ENCODE measurements at places on chromosomes 6 and 20.

GRCh38 chr6:37324131-37325033, 29.4 kb upstream of the RNF8 start:
- no peak for DNase-seq

GRCh38 chr6:44672841-44673240, 285.3 kb downstream of the CDC5L start:
- no peak for DNase-seq

DNA sequence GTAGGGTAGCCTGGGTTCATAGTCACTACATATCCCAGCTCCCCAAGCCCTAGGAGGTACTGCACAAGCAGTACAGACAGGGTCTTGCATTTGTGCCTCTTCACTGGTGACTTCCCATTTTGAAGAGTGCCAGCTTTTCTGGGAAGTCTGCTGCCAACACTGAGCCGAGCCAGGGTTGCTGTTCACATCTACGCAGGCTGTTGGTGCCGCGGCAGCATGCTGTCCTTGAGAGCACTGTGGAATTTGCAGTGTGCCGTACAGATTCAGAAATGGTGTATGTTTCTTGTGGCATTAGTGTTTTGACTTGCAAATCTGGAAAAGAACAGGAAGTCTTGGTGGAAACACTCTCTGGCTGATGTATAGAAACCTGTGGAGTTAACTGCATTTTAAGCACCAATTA, 67.5 kb downstream of the JARID2 start:
- DNase-seq, result no peak

DNA sequence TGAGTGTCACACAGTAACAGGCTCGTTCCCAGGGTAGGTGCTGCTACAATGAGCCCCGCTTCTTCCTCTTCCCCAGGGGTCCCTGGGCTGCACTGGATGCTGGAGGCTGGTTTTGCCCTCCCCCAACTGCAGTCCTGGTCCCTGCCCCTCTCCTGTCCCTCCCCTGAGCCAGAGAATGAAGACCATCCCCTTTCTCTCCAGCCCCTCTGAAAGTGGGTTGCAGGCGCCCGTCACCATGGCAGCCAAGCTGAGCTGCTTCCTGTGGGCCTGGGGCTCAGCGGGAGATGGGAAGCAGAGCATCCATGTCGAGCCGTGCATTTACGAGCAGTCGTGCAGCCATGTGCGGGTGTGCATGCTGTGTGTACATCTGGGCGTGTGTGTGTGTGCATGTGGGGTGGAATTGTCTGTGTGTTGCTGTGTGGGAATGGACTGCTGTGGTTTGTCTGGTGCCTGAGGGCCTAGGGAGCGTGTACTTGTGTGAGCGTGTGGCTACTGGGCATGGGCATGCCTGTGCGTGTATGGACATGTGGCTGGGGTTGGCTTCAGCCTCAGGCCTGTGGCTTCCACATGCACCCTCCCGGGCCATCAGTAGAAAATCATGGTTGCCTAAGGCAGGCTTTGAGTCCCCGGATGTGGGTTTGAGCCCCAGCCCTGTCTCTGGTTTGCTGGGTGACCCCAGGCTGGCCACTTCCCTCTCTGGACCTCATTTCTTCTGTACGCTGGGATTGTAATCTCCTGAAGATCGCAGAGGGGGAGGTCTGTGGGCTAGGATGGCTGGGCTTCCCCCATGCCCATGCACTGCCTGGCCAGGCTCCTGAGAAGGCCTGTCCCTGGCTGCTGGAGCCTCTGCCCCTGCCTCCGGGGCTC, 48.8 kb downstream of the SRC start:
- no peak for DNase-seq

GRCh38 chr6:168385858-168386735, 54.9 kb upstream of the SMOC2 start:
- DNase-seq, result no peak

DNA sequence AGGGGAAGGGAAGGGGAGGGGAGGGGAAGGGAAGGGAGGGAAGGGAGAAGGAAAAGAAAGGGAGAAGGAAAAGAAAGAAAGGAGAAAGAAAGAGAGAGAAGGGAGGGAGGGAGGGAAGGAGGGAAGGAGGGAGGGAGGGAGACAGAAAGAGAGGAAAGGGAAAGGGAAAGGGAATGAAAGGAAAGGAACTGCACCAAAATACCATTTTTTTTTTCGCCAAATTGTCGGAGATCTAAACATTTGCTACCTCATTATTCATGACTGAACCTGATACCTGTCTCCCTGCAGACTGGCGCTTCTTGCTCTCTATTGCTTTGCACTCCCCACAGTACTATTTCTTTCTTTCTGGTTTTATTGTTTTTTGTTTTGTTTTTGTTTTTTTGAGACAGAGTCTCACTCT, 117.3 kb upstream of the LGSN start:
- no peak for DNase-seq

DNA sequence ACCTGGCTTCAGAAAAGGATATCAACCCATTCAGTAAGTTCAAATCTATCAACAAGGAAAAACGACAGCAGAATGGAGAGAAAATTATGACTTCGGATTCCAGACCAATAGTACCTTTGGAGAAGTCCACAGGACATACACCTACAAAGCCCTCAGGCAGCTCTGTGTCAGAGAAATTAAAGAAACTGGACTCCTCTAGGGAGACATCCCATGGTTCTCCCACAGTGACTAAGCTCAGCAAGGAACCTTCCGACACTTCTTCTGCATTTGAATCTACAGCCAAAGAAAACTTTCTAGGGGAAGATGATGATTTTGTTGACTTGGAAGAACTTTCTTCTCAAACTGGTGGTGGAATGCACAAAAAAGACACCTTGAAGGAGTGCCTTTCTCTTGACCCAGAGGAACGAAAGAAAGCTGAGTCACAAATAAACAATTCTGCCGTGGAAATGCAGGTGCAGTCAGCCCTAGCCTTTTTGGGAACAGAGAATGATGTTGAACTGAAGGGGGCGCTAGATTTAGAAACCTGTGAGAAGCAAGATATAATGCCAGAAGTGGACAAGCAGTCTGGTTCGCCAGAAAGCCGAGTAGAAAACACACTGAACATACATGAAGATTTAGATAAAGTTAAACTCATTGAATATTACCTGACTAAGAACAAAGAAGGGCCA, 67.4 kb upstream of the HINT3 start:
- no peak for DNase-seq

GRCh38 chr20:45822857-45823256, 4.3 kb downstream of the TNNC2 start:
- no peak for DNase-seq
